ENCODE measurements at places on chromosomes 4 and X.

- no peak for DNase-seq
These were observed 49.5 kb upstream of the ENPP6 start for GRCh38 chr4:184267206-184267608.

DNA sequence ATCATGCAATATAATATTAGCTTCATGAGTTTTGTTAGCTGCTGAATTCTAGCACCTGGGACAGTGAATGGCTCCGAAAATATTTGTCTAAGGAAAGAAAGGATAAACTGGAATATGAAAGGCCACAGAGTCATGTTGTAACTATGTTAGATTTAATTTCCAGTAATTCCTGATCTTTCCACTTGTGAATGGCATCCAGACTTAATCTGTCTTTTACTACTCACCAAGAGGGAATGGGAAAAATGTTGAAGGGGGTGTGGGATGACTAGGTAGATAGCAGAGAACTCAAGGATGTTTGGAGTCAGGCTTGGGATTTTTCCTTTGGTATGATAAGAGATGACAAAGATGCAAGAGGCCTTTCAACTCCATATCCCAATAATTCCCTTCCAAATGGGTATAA is 9.4 kb downstream of the ADH6 start:
- no peak for DNase-seq

DNA sequence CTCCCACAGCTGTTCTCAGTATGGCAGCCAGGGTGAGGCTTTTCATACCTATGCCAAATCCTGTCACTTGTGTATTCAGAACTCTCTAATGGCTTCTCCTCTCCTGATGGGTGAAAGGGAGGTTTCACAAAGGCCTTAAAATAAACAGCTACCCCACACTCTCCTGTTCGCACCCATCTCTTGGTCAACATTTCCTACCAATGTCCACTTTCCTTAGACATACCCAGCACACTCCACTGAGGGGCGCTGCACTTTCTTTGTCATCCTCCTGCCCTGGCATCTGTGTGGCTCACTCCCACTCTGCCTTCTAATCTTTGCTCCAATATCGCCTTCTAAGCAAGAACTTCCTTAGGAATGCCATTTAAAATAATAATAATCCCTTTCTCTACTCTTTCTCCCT is 313.3 kb downstream of the PPP3CA start:
- DNase-seq, result no peak

GRCh38 chrX:128800138-128800537 is 723.2 kb downstream of the SMARCA1 start:
- DNase-seq, result no peak

DNA sequence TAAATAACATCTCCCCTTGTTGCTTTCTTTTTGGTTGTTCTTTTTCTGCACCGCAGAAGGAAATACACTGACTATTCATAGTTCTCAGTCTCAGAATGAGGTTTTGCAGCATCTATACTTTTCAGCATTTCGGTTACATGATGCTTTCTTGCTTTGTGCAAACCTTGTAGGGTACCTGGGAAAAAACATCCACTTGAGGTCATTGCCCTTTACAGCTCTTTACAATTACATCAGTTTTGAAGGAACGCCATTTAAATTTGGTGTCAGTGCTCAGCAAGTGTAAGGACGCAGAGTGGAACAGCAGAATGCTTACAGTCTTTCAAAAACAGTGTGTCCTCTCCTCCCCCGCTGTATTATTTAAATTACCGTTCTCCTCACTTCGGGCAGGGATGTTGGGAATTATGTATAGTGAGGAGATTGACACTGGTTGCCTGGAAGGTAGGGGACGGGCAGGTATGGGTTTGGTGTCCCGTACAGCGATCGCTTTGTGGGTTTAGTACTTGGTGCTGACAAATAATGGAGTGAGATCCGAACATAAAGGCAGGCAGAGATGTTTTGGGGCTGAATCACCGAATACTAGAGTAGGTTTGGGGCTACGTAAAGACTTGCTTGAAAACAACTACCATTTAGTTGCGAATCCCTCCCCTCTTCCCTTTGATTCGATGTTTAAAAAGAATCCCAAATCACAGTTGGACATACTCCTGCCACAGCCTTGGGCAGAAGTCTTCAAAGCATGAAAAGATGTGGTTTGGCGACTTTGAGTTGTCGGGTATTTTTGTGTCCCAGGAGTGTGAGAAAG is 2.0 kb upstream of the NKX3-2 start:
- no peak for DNase-seq
